ENCODE measurements at places on chromosomes 4 and X.

- DNase-seq = peak; percentile 72
These were observed 1.1 kb downstream of the OGT start for GRCh38 chrX:71533851-71534561.

- no peak for DNase-seq
These were observed 138.7 kb downstream of the INPP4B start for GRCh38 chr4:142707401-142707800.

DNA sequence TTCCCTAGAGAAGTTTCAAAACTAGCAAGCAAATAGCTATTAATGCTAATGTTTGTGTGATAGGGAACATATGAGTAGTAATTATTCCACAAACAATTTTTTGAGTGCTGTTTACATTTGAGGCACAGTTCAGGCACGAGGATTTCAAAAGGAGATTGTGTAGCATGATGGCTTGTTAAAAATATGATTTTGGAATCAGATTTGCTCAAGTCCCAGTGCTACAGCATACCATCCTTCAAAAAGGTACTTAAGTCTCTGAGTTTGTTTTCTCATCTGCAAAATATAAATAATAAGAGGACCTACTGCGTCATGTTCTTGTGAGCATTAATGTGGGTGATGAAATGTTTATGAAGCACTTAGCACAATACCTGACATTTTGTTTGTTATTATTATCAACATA lies 11.3 kb downstream of the TLR8 start:
- DNase-seq = no peak

DNA sequence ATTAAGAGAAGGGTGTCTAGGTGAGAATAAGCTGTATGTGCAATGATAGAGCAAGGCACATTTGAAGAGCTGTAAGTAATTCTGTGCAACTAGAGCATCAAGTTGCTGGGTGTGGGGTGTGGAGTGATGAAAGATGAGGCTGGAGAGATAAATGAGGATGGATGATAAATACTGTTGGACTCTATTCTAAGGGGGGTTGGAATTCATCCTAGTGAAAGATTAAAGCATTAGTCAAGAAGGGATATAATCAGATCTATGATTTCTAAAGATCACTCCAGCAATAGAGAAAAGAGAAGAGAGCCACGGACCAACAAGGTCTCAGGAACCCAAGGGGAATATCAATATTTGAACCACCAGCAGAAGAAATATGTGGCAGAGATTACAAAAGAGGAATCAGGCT lies 415.0 kb upstream of the RPS6KA3 start:
- DNase-seq = no peak

DNA sequence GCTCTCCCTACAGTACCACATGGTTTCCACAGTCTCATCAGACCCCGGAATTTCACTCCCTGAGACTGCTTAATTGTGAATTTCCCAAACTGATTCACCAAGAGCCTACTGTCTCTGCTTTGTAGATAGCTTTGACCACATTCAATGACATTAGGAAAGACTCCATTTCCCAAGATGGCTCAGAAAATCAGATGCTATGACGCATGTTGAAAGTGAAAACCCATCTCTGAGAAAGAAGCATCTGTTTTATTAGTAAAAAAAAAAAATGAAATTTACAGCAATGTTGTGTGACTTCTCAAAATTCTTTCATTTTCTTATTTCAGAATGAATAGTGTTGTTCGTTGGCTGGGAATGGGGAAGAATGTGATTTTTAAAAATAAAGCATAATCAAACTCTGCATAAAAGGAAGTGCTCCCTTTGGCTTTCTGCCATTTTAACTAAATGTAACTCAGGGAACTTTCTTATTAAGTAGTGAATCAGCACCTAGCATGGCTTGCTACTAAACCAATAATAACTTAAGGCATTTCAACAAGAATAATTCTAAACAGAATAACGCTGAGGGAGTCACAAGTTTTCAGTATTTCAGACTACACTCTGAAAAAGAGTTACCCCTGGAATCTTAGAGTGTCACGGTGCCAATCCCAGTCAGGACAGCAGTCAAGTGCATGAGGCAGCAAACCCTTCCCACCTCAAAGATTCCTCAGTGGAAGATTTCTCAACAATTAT lies 97.4 kb upstream of the MYOZ2 start:
- DNase-seq = no peak

DNA sequence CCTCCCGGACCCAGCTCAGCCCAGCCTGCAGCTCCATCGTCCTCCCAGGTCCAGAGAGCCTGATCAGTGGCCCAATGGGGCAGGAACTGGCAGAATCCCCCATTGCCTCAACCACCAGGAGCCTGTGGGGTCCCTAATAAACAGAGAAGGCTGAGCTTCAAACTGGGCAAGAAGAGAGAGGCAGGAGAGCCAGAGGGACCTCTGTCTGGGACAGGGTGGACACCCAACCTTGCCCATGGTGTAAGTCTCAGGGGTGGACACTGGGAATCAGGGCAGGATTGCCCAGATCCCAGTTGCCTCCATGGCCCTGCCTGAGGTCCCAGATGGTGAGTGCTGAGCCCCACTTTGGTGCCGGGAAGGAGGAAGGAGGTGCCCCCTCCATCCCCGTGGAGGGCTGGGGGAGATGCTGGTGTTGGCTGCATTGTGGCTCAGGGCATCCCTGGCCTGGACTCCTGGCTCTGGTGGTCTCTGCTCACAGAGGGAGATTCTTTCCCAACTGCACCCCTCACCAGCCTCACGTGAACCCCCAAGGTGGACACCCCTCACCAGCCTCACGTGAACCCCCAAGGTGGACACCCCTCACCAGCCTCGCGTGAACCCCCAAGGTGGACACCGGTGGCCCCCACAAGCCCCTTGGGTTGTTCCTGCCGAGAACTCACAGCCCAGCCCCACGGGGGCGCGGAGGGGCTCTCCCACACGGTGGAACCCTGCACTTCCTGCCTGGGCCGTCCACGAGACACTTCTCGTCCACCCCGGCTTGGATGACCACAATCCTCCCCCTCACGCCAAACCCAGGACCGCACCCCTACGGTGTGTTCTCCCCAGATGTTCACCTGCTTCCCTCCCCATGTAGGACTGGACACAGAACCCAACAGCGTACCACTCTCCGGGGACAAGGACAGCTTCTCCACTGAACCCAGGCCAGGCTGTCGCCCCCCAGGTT lies 5.4 kb downstream of the CPLX1 start:
- no peak for DNase-seq

GRCh38 chrX:119755981-119756533 lies 2.3 kb upstream of the SOWAHD start:
- no peak for DNase-seq

DNA sequence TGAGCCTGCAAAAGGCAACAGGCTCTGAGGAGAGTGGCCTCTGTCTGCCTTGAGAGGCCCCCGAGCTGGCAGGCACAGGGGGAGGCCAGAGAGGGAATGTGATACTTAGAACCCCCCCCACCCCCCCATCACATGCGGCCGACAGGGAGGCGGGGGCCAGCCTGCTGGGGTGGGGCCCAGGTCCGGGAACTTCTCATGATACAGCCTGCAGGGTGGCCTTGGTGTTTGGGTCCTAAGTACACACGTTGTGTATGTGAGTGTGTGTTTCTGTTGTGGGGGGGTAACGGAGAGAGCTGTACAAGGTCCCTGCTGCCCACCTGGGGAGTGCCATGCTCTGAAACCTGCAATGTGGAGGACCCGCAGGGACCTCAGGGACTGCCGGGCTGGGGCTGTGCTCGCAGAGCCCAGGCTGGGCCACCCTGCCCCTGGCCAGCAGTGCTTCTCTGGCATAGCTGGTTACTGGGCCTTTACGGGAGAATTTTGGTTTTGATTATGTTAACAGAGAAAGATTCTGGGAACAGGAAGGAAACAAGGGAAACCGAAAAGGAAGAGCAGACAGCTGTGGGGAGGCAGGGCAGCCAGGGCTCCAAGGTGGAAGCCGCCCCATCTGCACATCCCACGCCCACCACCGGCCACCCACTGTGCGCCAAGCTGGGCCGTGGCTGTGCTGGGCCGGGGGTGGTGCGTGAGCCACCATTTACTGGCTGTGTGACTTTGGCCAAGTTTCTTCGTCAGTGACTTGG lies 19.9 kb downstream of the SH3BP2 start:
- no peak for DNase-seq

DNA sequence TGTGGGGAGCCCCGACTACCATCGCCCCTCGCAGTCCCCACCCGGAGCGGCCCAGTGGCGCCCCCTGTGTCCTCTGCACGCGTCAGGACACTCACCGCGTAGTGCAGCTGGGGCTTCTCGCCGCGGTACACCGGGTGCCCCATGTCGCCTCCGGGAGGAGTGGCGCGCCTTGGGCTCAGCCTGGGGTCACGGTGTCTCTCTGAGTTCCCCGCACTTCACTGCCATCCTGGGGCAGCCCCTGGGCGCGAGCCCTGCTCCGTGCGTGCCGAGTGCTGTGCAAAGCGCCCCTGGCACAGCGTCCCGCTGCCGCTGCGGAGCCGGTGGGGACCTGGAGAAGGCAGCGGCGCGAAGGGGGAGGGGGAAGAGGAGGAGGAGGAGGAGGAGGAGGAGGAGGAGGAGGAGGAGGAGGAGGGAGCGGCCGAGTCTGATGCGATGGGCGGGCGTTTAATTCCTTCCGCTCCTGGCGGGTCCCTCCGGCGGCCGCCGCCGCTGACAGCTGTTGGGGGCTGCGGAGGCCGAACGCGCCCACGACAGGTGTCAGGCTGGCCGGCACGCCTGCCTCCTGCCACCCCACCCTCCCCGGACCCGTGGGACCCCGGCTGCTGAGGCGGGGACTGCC lies 134.3 kb downstream of the AMELX start:
- no peak for DNase-seq

- DNase-seq = peak; percentile 45
These were observed 6.5 kb upstream of the SMARCA1 start for GRCh38 chrX:129529685-129530281.

GRCh38 chrX:53319614-53320542 lies 38.5 kb upstream of the IQSEC2 start:
- no peak for DNase-seq

DNA sequence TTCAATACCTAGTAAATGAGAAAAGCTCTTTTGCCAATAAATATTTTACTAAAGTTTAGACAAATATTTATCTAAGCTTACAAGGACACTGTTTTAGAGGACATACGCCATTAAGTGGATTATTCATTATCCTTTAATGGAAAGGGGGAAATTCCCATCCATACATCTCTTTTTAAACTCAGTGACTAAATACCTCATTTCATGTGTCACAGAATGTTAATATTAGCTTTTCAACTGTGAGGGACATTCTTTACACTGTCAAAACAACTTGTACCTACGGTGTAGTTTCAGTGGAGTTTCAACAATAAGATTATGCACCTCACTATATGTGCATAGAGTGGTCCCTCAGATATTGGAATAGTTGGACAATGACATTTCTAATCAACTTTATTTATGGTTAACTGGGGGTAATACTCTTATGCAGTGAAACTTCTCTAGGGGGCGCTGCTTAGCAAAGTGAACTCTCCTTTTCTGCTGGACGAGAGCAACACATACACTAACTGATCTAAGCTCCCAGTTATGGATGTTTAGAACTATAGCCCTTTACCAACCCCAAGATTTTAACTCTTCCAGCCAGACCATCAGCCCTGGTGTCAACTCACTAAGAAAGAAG lies 9.7 kb downstream of the HS6ST2 start:
- no peak for DNase-seq

- no peak for DNase-seq
These were observed 94.4 kb downstream of the NLGN4X start for GRCh38 chrX:6134255-6134654.

DNA sequence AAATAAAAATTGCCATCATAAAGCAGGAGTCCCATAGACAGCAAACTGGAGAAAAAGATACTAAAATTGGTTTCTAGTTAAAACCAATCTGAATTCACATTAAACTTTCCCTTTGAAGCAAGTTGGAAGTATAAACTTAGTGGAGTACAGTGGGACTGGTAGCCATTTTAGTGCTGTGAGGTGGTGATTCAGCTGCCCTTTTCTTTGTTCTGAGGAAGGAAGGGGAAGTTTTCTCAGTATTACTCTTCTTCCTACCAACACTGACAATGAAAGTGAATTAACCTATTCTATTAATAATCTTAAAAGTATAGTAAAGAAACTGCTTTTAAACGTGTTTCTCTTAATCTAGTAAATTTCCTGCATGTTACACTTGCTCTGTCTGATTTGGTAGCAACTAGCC lies 36.7 kb downstream of the SLC9A6 start:
- no peak for DNase-seq

- DNase-seq = peak; percentile 4
These were observed 154.2 kb downstream of the FHIP1A start for GRCh38 chr4:151563194-151563593.

- peak; percentile 37 for DNase-seq
These were observed 253.6 kb downstream of the CBLL2 start for GRCh38 chrX:22526339-22526738.

- DNase-seq = no peak
These were observed 61.4 kb upstream of the TMEM150C start for GRCh38 chr4:82623121-82623683.

DNA sequence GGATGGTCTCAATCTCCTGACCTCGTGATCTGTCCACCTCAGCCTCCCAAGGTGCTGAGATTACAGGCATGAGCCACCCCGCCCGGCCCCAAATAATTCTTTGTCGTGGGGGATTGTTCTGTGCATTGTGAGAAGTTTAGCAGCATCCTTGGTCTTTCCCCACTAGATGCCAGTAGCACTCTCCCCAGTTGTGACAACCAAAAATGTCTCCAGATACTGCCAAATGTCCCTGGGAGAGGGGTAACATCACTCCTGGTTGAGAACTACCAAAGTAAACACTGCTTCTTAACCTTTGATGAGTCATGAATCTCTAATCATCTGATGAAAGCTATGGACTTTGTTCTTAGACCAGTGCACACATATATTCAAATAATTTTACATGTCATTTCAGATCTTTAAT lies 90.7 kb upstream of the BRS3 start:
- DNase-seq = no peak

DNA sequence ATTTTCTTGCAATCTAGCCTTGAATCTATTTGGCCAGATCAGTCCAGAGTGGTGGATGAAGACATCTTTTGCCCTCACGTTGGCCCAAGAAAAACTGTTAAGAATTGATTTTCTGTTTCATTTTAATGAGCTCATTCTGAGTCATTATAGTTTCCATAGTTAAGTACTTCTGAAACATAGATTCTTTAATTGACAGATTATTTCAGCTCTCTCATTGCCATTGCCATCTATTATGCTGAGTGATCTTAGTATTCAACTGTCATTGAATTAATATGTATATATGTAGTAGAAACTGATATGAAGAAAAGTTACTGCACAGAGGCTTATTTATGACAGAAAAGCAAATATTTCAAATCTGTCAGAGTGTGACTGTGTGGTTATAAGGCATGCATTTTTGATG lies 45.5 kb upstream of the PPP1R2C start:
- DNase-seq = no peak

DNA sequence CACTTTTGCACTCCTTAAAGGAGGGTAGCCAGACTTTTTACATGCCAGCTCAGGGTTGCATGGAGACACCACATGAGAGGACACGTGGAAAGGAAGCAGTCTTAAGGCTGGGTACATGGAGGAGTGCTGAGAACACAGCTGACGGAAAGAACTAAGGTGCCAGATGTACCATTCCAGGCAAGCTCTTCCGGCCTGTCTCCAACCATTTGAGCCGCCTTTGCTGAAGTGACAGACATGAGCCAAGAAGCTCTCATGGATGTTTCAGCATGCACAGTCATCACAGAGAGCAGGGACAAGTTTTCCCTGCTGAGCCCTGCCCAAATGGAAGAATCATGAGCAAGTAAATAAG lies 83.4 kb upstream of the BMP2K start:
- DNase-seq = no peak

GRCh38 chr4:181877329-181877848 lies 365.8 kb upstream of the TENM3 start:
- DNase-seq = peak; percentile 26

GRCh38 chr4:174420316-174420715 lies 102.0 kb downstream of the HPGD start:
- no peak for DNase-seq

All from RPMI7951 (cell line).